GM12865 (cell line): ENCODE measurements at places on chromosomes 13 and 19.

- DNase-seq, result no peak
These were observed 7.7 kb upstream of the CIRBP start for GRCh38 chr19:1261538-1261797.

GRCh38 chr19:17335575-17335974 is 920 bp upstream of the ANO8 start:
- DNase-seq, result no peak

- no peak for DNase-seq
These were observed 44.6 kb downstream of the SMAD9 start for GRCh38 chr13:36875431-36875830.

DNA sequence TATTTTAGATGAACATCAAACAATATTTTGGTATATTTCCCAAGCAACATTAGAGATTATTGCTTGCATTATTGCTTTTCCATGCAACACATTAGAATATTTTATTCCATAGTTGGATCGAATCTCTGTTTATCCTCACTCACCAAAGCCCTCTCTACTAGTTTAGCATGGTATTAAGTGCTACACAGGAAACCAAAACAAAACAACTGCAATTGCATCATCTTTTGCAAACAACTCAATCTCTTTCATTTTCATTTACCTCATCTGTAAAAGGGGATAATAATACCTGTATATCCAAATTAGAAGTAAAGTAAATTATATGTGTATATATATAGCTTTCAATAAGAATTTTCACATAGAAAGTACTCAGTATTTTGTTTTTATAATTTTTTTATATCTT is 147.8 kb upstream of the PCDH9 start:
- DNase-seq, result no peak

DNA sequence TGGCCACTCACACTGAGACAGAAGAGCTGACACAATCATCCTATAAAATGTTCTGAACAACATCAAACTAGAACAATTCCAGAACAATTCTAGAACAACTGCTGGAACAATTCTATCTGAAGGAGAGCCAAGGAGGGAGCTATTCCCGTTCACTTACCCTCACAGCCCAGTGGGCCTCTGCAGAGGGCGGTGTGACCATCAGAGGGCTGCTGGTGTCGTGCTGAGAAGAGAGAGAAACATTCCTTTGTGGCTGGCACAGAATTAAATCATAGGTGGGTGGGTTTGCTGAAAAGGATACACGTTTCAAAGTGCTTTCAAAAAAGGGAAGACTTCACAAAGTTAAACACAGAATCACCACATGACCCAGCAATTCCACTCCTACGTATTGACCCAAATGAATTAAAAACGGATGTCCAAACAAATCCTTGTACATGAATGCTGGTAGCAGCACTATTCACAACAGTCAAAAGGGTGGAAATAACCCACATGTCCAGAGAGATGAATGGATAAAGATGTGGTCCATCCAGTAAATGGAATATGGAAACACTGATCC is 34.9 kb downstream of the EPS15L1 start:
- DNase-seq, result no peak

DNA sequence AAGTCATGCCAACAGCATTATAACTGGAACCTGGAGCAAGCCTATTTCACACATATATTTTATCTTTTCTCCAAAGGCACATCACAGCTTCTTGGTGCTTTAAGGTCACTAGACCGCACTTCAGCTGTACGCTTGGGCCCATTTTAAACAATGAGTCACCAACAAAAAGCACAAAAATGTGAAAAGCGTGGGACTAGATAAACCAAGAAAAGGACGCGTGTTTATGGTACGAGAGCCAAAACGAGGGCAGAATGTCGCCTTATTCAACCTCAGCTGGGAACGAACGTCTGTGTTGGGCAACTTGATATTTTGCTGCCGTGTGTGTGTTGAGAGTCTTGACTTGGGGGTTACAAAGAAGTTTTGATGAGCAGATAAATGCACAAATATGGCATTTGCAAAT is 9.2 kb upstream of the EHD2 start:
- DNase-seq, result no peak
